ENCODE measurements at places on chromosomes 2 and 18.

GRCh38 chr18:31931163-31931885 is 11.6 kb downstream of the TRAPPC8 start:
- no peak for DNase-seq

DNA sequence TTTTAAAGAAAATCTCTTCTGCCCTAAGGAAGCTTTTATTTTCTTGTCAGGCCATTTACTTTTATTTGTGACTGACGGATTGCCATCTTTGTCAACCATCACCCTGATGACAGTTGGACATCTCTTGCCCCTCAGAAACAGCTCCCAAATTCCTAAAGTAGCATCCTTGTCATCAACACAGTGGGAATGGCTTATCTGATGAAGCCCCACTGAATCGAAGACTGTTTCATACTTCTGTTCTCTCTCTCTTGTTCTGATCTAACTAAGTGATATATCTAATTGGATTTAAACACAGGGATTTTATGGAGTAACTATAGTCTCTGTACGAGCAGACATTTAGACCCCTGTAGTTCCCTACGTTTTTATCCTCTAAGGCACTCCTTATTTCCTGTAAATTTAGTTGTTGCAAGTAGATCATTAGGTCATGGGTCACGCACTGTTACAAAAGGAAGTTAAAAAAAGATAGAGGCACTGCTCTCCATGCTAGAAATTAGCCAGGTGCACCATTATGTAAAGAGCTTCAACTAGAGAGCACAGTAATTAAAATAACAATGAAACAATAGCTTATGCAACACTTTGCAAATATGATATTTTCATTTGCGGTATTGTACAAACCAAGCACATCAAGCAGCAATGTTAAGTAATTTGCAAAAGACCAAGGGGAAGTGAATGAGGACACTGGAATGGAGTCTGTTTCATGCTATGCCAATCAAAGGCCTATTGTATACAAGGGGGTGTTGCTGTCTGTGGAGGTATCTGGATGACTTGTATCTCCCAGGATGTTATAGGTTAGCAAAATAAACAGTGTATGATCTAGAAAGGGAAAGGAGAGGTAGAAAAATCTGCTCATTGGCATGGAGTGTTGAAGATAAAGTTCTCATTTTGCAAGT is 284.7 kb downstream of the LRRTM1 start:
- no peak for DNase-seq

DNA sequence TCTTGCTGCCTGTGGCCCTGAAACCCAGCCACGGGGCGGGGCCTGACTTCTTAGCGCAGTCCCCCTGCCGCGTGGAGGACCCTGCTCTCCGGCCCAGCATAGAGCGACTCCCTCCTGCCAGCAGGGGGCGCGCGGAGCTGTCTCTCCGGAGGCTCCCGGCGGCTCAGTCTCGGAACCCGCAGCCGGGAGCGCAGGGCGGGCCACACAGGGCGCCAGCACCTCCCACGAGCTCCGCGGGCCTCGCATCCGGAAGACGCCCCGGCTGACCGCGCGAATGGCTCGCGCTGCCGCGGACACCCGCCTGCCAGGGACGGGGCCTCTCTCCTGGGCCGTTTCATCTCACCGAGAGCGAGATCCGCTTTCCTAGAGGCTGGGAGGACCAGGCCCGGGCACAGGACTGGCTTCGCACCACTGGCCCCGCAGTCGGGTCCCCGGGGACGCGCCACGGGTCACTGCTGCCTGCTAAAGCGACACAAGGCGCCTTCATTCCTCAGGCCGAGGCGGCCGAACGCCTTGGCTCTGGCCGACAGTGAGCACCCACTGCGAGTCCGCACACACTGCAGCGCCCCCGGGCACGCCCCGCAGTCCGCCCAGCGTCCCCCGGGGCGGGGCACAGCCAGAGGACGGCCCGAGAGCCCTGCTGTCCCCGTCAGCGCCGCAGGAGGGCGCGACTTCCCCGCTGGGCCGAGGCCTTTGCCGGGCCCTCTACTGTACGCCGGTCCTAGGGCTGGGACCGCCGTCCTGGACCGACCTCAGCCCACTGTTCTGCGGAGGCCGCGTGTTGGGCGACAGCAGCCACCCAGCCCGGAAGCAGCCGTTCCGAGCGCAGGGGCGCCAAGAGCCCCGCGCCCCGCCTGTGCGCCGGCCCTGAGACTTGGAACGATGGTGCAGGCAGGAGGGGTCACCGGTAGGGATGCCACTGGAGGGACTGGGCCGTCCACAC is 39.0 kb upstream of the ARHGEF4 start:
- peak; percentile 94 for DNase-seq

DNA sequence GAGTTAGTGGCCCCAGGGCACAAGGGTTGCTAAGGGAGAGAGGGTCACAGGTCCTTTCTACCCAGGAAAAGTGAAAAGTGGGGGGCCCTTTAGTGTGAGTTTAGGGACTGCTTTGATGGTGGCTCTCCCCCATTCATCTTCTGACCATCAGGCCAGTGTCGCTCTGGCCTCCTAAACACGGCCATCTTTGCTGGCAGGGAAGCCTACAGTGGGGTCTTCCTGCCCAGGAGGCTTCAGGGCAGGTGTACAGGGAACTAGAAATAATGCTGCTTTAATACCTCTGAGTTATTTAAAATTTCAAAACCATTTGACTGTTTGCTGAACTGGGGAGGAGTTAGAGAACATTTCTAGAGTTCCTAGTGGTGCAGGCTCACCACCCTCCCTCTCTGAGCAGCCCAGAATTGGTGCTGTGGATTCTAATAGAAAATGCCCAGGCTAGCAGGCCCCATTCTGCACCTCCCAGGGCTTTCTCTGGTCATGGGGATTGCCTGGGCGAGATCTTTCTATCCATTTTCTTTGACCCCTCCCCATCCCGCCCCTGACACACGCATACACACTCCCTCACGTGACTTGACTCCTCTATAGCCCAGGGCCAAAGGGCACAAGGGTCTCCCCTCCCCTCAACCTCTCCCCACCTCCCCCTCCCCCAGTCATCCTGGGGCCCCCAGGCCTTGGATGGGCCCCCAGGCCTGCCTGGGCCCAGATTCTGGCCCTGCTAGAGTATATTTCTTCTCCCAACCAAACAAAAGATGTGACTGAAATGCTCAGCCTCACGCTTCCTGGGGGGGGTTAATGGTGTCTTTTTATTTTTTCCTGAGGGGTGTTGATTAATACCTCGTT is 3.1 kb downstream of the PKDCC start:
- no peak for DNase-seq

DNA sequence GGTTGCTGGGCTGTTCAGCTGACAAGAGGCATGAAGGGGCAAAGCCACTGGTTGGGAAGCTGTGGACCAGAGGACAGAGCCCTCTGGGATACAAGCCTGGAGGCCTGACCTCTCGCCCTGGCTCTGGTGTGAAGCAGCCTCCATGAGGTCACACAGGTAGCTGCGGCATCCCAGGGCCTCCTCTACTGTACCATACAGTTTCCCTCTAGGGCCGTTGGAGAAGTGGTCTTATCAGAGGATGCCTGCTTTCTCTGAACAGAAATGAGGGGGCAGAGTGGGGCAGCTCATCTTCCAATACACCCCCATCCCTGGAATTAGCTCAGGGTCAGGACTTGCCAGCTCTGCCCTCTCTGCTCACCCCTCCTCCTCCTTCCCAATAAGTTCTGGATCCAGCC is 135.1 kb upstream of the SMAD2 start:
- no peak for DNase-seq
